Stimulated activated CD4-positive, alpha-beta T cell treated with anti-CD3 and anti-CD28 coated beads, Interleukin-2, amount 100 ng/mL, for 24 hours (primary cell): ENCODE measurements at places on chromosomes 1 and 21.

DNA sequence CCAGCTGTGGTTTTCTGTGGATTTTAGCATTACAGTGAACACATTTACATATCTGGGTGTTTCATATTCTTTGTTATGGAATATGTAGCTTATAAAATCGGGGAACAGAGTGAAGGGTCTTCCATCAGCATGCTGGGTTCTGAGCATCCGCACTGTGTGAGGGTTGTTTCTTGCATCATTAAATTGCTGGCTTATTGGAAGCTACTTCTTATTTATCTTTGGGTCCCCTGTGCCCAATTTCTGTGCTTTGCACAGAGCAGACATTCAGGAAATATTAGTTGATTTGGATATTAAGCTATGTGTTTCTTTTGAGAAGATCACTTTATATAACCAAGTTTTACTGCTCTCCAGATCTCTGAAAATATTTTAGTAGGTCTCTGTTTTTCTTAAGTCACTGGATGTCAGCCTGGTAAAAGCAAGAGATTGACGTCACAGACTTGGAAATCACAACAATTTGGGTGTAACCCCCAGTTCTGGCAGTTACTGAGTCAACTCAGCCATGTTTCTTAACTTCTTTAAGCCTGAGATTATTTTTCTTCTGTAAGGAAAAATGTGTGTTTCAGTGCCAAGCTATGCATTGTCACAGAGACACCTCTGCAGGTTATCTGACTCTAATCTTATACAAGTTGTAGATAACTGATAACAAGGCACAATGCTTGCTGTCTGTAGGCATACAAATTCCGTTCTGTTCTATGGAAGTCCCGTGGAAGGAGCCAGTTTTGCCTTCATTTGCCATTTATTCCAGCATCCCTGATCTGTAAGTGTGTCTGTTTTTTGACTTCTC is 258.3 kb upstream of the KAZN start:
- DNase-seq: no peak

- DNase-seq: no peak
Measured at GRCh38 chr1:151512801-151513625, 1.8 kb downstream of the CGN start.

GRCh38 chr1:18727956-18728355 is 97.3 kb downstream of the PAX7 start:
- DNase-seq: no peak

DNA sequence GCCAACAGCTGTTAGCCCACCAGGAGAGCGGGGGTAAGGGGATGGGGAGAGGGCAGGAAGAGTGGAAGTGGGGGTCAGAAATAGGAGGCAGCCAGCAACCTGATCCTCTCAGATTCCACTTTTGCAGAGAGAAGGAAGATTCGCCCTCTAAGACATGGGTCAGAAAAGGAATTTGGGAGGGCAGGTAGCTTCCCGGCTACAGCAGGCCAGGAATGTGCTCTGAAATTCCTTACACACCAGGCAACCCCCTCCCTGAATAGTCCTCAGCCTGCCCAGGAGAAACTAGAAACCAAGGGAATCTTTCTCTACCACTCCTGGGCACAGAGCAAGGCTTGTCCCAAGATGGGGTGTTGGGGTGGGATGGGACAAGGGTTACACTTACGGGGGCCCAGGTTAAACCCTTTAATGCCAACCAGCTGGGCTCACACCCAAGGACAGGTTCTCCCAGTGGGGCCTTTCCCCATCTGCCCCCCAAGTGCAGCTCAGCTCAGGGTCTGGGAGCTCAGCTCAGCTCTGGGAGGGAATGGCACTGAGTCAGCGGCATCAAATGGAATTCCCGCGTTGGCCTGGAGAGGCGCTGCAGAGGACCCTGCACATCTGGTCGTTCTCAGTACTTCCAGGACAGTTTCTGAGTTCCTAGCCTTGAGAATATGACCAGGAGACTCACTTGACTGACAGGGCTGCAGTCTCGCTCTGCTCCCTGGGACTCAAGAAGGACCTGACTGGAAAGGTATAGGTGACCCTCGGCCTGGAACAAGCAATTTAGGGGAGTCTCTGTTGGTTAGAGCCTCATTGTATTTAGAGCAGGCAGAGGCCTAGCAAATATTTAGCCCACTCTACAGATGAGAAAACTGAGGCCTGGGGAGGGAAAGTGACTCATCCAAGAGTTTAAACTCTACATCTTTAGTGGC is 761 bp downstream of the TNNT2 start:
- peak; percentile 28 for DNase-seq

DNA sequence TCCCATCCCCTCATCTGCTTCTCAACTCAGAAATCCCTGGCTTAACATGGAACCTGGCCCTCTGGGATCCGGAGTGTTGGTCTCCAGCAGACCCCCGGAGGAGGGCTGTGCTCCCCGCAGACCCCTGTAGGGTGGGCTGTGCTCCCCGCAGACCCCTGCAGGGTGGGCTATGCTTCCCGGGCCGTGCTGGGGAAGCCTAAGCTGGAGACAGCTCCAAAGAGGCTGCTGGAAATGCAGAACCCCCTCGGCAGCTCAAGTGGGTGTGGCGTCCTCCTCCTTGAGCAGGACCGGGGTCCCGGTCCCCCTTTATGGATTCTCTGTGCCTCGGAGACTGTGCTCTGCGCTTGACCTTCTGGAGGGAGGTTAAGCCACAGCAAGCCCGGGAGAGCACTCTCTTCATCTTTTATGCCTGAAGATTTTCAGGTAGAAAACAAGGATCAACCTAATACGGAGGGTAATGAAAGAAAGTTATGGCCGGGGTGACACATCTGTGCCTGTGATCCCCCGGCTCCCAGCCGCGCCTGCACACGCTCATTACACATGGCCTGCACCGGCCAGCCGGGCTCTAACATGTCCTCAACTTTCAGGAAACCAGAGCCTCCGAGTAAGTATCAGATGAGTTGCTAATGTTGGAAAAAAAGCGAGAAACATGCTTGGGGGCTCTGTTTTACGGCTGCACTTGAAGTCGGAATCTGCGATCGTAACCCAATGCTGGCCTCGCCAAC is 87.7 kb upstream of the ACTRT2 start:
- DNase-seq: no peak

- DNase-seq: no peak
Measured at GRCh38 chr21:33972539-33972938, 56.9 kb upstream of the ATP5PO start.

- DNase-seq: no peak
Measured at GRCh38 chr1:218315638-218316037, 29.5 kb upstream of the TGFB2 start.

DNA sequence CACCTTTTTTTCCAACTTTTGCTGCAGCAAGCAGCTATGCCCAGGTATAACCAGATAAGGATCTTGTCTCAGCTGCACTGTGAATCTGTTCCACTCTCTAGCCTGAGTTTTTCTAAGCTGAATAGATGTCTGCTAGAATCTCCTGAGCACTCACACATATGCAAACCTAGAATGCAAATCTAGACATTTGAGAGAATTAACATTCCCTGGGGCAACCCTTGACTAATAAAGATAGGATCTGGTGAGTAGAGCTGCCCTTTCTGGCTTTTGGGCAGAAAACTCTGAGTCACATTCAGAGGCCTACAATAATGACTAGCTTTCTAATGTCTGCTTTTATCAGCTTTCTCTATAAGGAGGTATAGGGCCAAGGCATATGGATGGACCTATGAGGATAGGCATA is 61.4 kb upstream of the BARHL2 start:
- no peak for DNase-seq

DNA sequence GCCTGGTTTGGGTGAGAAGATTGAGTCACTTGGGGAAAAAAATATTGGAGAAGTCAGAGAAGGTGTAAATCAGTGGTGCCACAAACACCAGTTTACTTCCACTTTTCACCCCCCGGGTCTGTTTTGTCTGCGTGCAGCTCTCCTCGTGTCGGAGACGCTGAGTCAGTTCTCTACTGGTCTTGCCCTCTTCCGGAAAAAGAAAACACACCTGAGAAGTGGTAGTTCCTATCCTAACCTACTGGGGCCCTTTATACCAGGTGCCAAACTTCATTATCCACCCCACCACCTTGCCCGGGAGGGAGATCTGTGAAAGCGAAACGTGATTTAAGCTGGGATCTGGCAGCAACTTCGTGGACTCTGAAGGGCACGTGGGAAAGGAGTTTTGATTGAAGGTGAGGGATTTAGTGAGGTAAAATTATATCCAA is 855 bp upstream of the IVNS1ABP start:
- peak; percentile 68 for DNase-seq

DNA sequence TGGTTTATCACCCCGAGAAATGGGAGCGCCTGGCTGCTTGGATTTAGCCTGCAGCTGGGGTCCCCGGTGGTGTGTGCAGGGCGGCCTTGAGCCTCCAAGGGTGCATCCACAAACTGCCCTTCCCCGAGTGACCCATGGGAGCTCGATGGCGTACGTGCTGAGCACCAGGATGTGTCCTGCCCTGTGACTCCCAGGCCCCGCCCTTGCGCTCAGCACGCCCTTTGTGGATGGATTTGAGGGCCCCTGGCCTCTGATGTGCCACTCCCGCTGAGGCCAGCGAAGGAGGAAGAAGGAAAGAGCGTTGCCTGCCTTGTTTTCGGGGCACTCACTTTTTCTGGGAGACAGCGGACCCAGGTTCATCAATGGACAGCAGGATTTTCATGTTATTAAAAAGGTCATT is 1.7 kb upstream of the TFF3 start:
- no peak for DNase-seq

DNA sequence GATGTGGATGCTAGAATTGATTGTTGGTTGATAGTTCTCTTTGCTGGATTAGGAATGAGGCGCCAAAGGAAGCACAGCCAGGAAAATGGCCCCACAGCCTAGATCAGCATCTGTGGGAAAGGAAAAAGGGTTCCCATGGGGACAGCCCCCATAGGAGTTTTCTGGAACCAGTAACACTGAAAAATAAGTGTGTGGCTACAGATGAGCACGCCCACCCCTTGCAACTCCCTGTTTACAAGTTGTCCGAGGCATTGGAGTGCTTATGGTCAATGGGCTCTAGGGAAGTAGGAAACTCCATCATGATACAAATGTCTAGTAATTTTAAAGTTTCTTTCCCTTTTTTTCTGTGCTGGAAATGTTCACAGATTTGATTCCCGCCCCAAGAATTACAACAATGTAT is 23.8 kb upstream of the UBE2U start:
- DNase-seq: no peak

DNA sequence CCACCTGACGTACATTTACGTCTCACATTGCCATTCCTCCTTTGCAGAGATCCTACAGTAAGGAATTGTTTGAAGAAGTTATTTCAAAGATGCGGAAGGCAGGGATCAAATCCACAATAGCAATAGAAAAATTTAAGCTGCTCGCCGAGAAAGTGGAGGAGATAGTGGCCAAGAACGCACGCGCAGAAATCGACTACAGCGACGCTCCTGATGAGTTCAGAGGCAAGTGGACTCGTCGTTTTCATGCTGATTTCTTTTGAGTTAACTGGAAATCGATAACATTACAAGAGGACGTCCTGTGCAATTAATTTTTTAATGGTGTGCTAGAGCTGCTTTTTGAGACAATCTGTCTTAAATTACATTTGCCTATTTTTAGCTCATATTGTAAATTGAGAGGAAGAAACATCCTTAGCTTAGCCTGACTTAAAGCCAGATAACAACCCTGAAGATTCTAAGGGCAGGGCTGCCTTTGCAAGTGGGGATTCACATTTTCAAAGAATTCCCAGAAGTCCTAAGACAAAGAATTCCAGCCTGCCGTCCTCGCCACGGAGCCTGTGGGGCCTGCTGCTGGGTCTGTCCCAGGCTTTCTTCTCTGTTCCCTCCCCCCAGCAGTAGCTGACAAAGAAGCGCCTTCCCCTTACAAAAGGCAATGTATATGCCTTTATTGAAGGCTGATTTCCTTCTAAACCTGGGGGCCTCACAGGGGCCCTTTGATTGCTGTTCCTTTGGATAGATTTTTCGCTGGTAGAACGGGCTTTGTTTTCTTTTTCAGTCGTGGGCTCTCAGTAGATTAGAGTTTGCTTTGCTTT is 31.6 kb upstream of the KIF1B start:
- no peak for DNase-seq

- no peak for DNase-seq
Measured at GRCh38 chr1:53376742-53377437, 49.0 kb upstream of the LRP8 start.

DNA sequence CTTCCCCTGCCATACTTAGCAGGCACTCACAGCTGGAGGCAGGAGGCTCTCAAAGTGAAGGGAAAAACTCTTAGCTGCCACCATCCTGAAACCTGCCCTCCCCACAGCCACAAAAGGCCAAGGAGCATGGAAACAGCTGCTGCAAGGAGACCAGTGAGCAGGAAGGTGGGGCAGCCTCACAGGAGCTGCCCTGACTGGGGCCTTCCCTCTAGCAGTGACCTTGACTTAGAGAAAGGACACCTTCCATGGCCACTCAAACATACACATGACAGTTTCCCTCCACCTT is 126.3 kb downstream of the HIVEP3 start:
- DNase-seq: no peak

DNA sequence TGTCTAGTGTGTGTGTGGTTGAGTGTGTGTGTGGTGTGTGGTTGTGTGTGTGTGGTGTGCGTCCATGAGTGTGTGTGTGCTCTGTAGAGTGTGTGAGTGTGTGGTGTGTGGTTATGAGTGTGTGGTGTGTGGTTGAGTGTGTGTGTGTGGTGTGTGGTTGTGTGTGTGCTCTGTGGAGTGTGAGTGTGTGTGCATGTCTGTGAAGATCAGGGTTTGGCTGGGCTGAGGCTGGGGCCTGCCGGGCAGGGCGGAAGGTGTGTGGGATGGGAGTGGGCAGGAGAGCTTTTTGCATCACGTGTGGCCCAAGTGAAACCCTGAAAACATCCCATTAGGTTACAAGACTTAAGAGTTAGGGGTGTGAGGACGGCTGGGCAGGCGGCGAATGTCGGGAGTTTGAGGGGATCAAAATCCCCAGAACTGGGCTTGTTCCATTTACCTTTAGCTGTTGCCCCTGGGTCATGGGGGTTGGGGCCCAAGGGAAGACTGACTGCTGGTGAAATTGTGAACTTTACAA is 2.9 kb upstream of the FCMR start:
- no peak for DNase-seq

GRCh38 chr1:47976267-47976666 is 20.9 kb downstream of the TRABD2B start:
- DNase-seq: no peak

DNA sequence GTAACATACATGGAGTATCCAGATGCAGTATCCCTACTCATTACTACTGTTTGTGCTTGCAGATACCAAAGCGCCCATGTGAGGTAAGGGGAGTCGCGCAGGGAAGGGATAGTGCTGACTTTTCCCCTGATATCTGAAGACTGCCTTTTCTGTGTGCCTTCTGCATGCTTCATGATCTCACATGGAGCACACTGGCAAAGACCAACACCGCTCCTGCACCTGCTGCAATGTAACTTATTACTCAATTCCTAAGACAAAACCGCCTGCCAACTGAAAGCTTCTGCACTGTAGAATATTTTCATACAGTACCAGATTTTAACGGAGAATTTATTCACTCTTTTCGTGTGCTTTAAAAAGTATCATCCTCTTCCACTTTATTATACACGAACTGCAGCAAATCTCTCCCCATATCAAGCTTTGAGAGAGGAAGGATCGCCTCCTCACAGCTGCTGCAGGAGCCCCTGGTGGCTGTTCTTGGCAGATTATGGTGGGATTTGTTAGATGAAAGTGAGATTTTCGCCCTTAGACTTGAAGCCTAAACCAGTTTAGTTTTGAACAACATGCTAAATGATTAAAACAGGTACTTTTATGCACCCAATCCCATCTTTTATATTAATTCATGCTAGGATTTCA is 99.1 kb downstream of the PTPN14 start:
- DNase-seq: no peak
